Skin of body (tissue), 3 donors: ENCODE measurements at places on chromosomes 12 and 14. TPM values are rescaled to one million over a fixed set of nuclear protein-coding genes. Genes with fewer than 3 reads are reported as not detected.

The ALG10 gene
- total RNA-seq, result 14.1 TPM

The SPX gene
- total RNA-seq, result 1.5 TPM

DNA sequence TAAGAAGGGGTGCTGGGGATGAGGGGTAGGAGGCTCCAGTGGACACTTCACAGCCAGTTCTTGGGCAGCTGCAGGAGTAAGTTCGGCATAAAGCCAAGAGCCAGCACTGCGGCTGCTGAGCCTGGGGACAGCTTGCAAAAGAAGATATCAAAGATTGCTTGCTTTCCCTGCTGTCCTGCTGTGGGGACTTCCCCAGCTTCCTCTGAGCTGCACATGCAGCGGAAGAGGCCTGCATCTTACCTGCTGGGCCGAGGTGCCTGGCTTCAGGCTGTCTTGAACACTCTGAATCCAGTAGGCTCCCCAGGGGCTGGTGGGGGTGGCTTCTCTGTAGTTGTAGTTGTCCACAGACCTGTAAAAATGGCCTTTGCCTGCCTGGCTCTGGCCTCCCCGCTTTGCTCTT, 1.3 kb downstream of the CHGA start:
- DNase-seq, result no peak

- no peak for DNase-seq
Measured at GRCh38 chr12:65997056-65997455, 133.5 kb downstream of the LLPH start.
